ENCODE measurements at places on chromosomes 7 and 10. TPM values are rescaled to one million over a fixed set of nuclear protein-coding genes. Genes with fewer than 3 reads are reported as not detected.

- no peak for DNase-seq
Observed at GRCh38 chr10:15344876-15345285, 26.2 kb downstream of the FAM171A1 start.

OR9A2 gene
- total RNA-seq = not detected

DNA sequence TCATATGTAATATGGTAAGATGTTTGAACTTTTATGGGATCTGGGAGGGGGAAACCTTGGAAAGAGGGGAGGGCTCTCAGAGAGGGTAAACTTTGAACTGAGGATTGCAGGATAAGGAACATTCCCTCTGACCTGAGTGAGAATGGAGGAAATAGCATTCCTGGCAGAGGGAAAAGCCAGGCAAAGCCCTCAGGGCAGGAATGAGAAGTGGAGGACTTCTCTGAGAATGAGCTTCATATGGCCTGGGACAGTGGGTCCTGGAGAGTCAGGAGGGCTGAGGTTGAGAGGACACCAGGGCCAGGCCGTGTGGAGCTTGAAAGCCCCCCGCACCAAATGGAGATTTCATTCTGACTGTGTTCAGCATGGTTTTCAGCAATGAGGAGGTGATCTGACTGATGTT is 34.2 kb downstream of the NPVF start:
- no peak for DNase-seq

ERVW-1 gene
- total RNA-seq = not detected

LRIT1 gene
- total RNA-seq = not detected

GDF2 gene
- total RNA-seq = not detected

GRCh38 chr7:137628216-137628615 is 218.6 kb downstream of the DGKI start:
- DNase-seq = no peak

TRIM74 gene
- total RNA-seq = not detected

OR2A42 gene
- total RNA-seq = not detected

GRCh38 chr7:39952374-39952773 is 2.3 kb downstream of the CDK13 start:
- DNase-seq = no peak

DNA sequence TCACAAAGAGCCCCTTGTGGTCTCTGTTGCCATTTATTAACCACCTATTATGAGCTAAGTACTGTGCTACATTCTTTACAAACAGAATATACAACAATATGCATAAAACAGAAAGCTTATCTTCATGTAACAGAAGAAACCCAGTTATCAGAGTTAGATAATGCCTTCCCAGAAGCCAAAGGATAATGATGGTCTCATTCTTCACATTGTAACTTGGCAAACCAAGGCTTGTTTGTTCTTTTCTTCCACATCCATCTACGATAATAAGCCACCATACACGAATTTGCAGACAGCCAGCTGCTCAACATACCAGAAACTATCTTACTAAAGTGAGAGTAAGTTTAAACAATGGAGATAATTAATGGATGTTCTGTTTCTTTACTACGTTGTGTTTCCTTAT is 127.6 kb downstream of the NEBL start:
- no peak for DNase-seq

DNA sequence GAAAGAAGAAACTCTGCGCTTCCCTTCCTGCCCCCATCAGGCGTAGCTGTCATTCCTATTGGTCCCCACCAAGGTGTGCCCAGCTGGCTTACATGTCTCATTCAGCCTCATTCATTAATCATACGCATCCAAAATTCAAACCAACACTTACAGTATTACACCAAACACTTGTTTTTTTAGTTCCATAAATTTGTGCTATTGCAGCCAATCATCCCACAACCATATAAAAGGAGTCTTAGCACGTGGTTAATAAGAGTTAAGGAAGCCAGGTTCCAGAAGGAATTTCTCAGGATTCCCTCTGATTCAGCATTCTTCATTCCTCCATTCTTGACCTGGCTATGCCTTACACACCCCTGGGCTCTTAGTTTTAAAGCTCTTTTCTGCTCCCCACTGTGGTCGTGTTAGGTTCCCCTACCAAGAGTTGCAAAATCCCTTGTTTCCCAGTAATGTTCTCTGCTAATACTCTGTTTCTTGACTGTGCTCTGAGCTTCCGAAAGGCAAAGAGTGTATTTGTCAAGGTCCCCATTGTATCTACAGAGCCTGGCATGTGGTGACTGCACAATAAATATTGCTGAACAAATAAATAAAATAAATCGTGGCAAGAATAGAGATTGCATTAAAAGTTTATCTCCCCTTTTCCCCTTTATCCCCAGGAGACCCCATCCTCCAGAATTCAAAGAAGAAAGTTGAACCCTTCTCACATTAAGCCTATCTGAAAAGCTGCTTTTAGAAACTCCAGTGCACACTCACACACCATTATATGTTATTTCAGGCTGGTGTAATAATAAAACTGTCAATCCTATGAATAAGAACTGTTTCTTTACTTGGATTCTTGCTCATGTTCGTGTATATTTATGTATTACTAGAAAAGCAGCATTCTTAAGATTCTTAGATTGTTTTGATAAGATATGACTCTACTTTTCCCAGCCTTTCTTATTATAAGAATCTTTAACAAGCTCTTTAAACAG is 514.4 kb downstream of the INHBA start:
- DNase-seq = no peak

PVRIG gene
- not detected for total RNA-seq

DNA sequence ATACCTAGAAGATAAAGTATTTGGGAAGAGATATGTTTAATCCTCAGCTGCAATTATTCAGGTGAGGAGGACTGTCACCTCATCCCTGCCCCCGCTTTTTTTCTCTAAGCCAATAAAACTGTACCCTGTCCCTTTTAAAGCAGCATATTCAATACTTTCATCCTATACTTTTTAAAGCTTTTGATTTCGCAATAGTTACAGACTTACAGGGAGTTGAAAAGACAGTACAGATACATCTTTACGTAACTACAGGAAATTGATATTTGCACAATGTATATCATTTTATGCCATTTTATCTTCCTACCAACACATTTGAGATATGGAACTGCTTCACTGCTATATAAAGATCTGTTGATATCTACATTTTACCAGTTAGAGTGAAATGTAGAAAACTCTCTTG is 47.6 kb downstream of the STK17A start:
- DNase-seq = no peak

- no peak for DNase-seq
Observed at GRCh38 chr10:86389441-86390193, 23.0 kb upstream of the GRID1 start.

DNA sequence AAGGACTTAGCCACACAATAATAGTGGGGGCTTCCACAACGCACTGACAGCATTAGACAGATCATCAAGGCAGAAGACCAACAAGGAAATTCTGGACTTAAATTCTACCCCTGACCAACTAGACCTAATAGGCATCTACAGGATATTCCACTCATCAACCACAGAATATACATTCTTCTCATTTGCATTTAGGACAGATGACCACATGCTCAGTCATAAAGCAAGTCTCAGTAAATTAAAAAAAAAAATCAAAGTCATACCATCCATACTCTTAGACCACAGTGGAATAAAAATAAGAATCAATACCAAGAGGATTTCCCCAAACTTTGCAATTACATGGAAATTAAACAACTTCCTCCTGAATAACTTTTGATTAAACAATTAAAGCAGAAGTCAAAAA is 155.9 kb downstream of the CDK14 start:
- no peak for DNase-seq

CPVL gene
- total RNA-seq = 31.3 TPM

TMEM254 gene
- total RNA-seq = 12.1 TPM

DNA sequence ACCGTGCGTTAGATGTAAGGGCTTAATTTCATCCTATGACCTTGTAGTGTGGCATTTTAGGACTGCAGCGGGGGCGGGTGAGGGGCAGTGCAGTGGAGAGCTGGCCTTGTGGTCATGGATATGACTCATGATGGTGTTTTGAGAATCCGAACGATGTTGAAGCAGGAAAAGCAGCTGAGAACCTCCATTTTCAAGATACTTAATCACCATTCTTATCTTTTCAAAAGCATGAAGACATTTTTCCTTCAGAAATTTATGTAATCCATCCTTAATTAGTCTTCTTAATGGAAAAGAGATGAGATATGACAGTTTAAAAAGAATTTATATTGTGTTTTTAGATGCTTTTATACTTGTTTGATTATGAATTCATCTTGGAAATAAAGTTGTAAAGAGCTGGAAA is 9.6 kb downstream of the ATP5F1C start:
- DNase-seq = no peak

GRCh38 chr10:124605856-124606812 is 138.0 kb downstream of the FAM53B start:
- no peak for DNase-seq

DNA sequence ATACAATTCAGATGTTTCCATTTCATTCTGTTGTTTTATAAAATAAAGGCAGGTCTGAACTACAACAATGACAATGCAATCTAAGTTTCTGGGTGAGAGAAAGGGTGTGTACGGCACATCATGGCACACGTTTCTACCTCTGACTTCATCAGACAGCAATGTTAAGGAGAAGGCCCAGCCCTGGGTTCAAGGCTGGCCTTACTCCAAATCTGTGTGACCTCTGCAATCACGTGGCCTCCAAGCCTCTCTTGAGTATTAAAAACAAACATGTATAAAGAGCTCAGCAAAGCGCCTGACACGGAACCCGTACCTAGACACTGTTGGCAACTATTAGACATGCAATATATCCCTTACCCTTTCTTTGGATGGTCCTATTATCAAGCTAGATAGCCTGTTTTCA is 114.1 kb downstream of the LARP4B start:
- DNase-seq = no peak

GRCh38 chr10:76309741-76310587 is 878.5 kb downstream of the LRMDA start:
- no peak for DNase-seq

GRCh38 chr10:35503578-35503977 is 101.6 kb upstream of the GJD4 start:
- DNase-seq = no peak

PON3 gene
- total RNA-seq = not detected

FEZF1 gene
- not detected for total RNA-seq

LIPK gene
- total RNA-seq = not detected

SNCG gene
- 3.1 TPM for total RNA-seq

DNA sequence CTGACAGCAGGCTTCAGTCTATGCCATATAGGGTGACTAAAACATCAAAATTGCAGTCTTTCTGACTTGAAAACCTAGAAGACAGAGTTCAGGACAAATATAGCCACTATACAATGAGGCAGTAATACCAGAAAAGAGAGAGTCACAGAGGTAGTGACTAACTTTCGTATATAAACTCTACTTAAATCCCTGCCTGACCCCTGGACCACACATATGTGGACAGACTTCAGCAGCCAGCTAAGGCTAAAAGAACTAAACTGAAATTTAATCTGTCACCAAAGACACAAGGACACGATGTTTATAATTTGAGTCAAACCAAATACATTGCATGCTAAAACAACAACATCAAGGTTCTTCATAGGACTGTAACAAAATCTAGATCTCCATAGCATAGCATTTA is 64.6 kb upstream of the MACROH2A2 start:
- DNase-seq = no peak

PGAM2 gene
- not detected for total RNA-seq

- no peak for DNase-seq
Observed at GRCh38 chr10:11901454-11901832, 78.3 kb downstream of the PROSER2 start.

GRCh38 chr7:133742709-133743538 is 384.2 kb upstream of the LRGUK start:
- DNase-seq = no peak

- no peak for DNase-seq
Observed at GRCh38 chr7:100372256-100372655, 1.0 kb upstream of the PILRA start.

DNA sequence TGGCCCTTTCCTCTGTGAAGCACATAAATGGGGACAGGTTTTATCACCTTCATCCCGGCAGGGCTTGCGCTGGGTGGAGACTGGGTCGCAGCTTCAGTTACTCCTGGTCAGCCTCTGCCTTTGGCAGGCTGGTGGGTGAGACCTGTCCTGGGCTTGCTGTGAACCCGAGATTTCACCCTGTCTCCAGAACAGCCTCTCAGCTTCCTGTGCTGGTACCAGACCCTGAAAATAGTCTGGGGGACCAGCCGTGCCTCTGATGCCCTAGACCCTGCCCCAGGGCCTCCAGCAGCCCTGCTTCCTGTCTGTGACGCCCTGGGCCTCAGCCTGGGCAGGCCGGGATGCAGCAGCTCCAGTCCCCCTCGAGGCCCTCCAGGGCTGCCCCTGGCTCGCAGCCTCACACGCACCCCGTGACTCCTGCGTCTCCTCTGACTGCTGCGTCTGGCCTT is 13.2 kb upstream of the PWWP2B start:
- DNase-seq = no peak

DNA sequence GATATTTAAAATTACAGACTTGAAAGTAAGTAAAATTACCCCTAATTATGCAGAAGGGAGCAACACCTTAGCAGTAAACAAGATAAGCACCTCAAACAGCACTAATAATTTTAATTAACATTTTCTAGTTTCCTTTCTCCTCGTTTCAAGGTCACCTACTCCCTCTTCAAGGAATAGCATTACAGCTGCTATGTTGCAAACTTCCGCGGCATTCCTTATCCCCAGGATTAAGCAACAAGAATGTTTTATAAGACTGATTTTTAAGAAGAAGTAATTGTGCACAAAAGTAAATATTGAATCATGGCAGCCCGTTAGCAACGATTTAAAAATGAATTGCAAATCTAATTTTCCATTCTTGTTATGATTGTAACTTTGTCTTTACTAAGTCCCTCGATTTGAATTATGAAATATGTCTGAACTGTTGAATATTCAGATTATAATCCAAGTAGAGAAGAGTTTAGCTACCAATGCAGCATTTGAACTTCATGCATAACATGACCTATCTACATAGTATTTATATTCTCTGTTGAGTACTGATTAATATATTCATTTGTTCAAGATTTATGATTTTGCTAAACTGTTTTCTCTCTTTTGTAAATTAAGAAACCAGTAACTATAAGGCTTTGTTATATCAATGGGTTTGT is 593.5 kb upstream of the MGMT start:
- no peak for DNase-seq

DNA sequence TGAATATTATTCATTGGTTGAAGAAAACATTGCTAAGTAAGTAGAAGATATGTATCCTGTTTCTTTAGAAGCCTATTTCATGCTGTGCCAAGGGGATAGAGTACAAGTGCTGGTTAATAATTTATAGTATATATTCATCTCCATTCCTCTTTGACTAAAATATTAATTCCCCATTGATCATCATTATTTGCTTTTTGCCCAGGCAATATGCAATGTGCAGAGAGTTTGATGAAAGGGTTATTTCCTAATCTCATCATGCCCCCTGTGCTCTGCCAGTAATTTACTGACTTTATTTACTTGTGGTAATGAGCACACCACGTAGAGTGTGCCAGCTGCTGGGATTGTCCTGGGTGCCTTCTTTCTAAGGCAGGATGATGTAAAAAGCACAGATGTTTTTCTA is 180.9 kb downstream of the REEP3 start:
- no peak for DNase-seq

DNA sequence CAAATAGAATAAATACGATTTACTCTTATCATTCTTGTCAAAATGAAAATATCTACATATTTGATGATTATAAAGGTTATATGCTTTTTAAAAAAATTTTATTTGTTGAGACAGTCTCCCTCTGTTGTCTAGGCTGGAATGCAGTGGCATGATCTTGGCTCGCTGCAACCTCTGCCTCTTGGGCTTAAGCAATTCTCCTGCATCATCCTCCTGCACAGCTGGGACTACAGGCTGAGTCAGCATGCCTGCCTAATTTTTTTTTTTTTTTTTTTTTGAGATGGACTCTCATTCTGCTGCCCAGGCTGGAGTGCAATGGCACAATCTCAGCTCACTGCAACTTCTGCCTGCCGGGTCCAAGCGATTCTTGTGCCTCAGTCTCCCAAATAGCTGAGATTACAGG is 48.9 kb downstream of the PUS7 start:
- DNase-seq = no peak

RNLS gene
- 7.1 TPM for total RNA-seq

Measured in epithelial cell of proximal tubule (primary cell).